ENCODE measurements at places on chromosomes 2 and 18.
A peak's percentile ranks its signal among the peaks of the same experiment; 100 is the strongest.

- no peak for DNase-seq
Measured at GRCh38 chr2:177538323-177538722, 145.8 kb downstream of the AGPS start.

DNA sequence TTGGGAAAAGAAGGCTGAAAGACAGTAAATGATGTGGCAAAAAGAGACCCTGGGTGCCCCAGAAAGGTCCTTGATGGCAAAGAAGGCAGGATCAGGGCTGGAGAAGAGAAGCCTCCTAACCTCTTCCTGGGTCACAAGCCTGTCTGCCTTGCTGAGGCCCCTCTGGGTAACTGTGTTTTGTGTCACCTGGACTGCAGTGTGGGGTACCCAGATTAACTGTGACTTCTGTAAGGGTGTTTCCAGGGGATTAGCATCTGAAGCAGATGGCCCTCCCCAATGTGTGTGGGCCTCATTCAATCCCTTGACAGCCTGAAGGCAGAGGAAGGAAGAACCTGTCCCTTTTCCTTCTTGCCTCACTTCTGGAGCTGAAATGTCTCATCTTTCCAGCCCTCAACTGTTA is 35.6 kb upstream of the APCDD1 start:
- DNase-seq: no peak

GRCh38 chr2:196601430-196602306 is 37.8 kb upstream of the CCDC150 start:
- peak; percentile 95 for DNase-seq

DNA sequence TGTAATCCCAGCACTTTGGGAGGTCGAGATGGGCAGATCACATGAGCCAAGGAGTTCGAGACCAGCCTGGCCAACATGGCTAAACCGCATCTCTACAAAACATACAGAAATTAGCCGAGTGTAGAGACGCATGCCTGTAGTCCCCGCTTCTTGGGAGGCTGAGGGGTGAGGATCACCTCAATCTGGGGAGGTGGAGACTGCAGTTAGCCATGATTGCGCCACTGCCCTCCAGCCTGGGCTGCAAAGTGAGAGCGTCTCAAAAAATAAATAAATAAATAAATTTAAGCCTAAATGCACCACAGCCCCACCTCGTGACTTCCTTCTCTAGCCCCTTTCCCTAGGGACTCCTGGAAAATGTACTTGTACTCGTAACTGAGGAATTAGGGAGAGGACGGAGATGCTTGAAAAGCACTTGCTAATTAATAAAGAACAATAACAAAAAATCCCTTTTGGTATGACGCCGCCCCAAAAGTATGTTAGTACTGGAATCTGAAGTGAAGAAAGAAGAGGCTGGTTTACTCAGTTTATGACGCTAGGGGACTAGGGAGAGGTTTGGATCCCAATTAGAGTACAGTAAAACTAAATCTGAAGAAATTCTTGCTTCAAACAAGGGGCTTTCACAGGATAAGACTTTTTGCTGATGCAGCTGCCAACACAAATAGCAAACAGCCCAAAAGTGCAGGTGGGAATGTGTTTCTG is 887 bp upstream of the ZNF396 start:
- DNase-seq: peak; percentile 67

DNA sequence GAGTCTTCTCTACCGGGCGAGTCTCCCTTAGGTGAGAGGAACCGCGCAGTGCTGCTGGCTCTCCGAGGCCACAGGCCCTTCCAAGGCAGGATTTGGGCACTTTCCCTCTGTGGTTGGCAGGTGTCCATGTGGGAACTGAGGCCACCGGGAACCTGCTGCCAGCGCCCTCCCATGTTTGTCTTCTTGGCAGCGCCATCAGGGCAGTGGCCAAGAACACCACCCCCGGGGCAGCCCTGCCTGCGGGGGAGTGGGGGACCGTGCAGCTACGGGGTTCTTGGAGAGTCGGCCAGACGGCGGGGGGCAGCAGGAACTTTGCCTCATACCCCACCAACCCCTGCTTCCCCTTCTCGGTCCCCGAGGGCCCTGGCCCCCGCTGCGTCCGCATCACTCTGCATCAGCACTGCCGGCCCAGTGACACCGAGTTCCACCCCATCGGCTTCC is 10.0 kb downstream of the CAPN10 start:
- DNase-seq: no peak

GRCh38 chr2:40150266-40150665 is 301.6 kb downstream of the SLC8A1 start:
- DNase-seq: no peak

GRCh38 chr2:240351826-240352426 is 83.5 kb upstream of the GPC1 start:
- DNase-seq: no peak

GRCh38 chr18:56217406-56217805 is 421.0 kb downstream of the TXNL1 start:
- peak; percentile 15 for DNase-seq

GRCh38 chr2:145412155-145412554 is 892.2 kb upstream of the ZEB2 start:
- DNase-seq: no peak

DNA sequence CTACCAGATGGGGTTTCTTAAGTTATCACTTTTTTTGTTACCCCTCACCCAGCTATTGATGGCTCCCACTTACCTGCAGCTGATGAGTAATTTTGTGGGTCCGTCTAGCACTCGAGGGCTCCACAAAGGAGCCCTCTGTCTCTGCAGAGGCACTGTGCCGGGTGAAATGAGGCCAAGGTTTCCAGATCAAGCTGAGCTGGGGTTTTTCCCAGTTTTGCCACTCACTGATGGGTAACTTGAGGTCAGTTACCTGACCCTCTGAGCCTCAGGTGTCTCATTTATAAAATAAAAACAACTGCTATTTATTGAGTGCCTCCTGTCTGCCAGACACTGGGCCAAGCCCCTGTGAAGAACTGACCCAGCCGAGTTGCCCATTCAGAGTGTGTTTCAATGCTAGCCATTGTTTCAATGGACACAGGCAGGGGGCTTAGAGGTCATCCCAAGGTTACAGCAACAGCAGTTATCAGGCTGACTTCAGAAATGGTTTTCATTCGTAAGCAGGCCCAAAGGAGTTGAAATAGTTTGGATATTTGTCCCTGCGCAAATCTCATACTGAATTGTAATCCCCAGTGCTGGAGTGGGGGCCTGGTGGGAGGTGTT is 192.9 kb downstream of the NCK2 start:
- DNase-seq: no peak

GRCh38 chr2:30626397-30626796 is 179.4 kb downstream of the LCLAT1 start:
- no peak for DNase-seq

GRCh38 chr2:219213486-219214071 is 5.2 kb downstream of the ABCB6 start:
- no peak for DNase-seq

DNA sequence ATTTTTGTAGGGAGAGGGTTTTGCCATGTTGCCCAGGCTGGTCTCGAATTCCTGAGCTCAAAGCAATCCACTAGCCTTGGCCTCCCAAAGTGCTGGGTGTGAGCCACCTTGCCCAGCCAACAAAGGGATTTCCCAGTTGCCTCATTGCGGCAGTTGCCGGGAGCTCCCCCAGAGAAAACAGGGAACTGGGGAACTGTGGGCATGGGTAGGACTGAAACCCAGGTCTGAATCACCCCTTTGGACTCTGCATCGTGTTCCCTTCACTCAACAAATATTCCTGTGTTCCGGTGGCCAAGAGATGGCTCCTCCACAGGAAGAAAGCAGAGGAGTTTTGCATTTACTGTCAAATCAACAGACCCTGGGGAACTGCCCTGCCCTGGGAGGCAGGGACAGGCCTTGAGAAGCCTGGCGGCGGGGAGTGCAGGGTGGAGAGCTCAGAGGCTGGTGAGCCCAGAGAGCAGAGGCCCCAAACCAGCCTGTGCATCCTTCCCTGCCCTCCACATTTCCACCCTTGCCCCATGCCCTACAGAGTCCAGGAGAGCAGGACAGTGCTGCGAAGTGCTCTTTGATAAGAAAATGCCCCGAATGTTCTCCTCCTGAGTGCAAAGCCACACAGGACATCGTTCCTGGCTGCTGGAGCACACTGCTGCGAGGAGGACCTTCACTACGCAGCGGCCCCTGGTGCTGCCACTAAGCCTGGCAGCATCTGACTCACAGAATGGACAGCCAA is 24.9 kb downstream of the MYO7B start:
- peak; percentile 40 for DNase-seq

DNA sequence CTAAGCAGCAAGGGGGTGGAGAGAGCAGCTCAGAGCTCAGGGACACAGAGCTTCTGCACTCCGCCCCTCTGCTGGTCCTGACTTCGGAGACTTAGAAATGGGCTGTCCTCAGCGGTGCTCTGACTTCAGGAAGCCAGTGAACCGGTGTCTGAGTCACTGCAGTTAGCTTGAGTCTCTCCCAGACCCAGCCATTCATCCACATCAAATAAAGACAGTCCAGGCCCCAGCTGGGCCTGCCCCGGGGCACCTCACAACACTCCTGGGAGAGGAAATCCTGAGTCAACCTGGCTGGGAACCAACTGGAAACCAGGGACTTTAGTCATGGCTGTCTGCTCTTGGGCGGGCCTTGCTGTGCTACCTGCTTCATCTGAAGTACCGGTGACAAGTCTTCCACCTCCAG is 5.4 kb upstream of the ITGB6 start:
- peak; percentile 91 for DNase-seq

Measured in AG10803 (cell line).